ENCODE measurements at places on chromosomes 13 and 19.

DNA sequence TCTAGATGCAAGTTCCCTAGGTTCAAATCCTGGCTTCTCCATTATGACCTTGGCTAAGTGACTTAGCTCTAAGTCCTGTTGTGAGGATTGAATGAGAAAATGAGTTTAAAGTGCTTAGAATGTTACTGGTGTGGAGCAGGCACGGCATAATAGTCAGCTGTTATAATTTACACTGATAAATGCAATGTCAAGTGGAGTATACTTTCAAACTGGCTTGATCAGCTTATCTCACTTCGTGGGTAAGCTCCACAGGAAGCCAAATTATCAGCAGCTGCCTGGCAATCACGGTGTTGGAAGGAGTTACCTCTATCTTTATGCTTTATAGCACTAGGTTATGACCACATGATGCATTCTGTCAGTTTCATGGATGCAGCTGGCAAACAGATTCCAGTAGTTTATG is 272.8 kb downstream of the OLFM4 start:
- DNase-seq, result no peak

GRCh38 chr13:63605962-63606361 is 2190.3 kb upstream of the PCDH20 start:
- DNase-seq, result no peak

DNA sequence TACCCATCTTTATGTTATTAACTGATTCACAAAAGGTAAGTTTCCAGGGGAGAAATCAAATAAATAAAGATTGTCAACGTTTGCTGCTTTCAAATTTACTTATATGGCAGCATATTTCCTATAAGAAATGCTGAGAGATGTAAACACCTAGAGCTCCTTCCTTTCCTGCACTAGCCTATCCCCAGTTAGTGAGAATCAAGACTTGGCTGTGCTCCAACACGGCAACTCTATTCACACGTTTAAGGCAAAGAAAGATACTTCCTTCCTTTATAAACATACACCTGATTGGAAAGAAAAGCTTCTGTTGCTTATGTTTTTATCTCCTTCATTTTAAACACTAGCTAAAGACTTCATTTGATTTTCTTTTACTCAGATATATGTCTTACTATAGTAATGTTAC is 107.0 kb downstream of the PCDH9 start:
- no peak for DNase-seq

DNA sequence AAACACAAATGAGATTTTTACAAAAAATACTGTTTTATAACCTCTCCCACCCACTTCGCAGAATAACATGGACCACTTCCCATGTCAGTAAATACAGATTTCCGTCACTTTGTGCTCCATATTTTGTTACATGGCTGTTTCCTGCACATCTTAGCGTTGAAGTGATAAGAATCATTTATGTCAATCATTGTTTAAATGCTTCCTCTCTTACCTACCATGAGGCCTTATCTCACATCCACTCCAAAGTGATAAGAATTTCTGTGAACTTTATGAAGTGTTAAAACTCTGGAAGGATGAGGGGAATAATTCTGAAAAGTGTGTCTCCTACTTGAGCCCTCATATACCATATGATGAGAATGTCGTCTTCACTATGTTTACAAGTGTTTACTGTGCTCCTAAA is 36.6 kb upstream of the IL17D start:
- DNase-seq, result no peak

DNA sequence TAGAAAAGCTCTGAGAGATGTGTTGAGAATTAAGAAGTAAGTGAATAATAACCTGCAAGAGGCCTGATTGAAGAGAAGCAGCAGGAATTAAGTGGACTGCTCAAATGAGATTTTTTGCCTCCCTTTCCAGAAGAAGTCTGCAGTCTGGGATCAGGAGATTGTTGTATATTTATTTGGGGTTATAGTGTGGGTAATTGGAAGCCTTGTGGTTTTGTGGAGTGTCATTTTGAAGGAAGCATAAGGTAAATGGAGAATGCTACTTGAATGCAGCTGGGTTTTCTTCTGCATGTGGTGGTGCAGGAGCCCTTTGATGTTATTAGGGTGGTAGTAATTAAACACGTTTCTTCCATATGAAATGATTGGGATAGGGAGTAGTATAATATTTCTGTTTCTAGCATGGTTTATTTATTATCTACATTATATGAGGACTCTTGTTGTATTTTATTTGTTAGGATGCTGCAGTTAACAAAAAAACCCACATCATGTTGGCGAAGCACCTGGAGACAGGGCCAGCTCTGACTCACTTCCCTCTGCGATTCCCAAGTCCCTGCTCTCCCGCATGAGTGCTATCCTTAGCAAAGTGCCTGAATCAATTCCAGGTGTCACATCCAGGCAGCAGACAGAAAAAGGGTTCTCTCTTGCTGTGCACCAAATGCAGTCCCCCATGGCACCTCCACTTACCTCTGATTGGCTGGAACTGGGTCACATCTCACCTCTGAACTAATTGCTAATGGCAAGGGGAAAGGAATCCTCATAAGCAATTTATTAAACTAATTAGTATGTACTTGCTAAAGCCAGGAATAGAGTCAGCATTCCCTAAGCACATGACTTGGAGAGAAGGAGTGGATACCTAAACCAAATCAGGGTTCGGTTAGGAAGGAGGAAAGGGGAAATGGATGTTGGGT is 54.8 kb downstream of the DGKH start:
- peak; percentile 75 for DNase-seq

DNA sequence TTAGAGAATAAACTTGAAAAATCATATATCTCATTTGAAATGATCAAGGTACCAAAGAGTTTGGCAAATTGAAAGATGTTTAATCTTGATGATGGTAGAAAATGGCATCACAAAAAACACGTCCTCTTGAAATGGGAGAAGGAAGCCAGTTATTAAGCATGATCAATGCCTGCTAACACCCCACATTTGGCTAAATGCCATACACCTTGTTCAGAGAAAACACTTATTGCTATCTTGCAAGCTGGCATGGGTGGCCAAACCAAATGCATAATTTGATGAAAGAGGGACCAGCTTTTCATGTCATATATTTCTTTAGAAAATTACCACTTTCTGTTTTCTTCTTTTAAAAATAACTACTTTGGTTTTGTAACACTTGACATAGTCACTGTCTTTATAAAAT is 141.3 kb downstream of the ZAR1L start:
- DNase-seq, result no peak

DNA sequence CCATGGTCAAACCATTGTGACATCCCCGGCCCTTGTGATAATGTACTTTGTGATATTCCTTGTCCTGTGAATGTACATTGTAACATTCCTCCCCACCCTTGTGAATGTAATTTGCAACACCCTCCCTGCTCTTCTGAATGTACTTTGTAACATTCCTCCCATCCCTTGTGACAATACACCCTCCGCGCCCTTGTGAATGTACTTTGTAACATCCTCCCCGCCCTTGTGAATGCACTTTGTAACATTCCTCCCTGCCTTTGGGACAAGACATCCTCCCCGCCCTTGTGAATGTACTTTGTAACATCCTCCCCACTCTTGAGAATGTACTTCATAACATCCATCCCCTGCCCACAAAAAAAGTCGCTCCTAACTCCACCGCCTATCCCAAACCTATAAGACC is 17.1 kb downstream of the ZNF846 start:
- no peak for DNase-seq

DNA sequence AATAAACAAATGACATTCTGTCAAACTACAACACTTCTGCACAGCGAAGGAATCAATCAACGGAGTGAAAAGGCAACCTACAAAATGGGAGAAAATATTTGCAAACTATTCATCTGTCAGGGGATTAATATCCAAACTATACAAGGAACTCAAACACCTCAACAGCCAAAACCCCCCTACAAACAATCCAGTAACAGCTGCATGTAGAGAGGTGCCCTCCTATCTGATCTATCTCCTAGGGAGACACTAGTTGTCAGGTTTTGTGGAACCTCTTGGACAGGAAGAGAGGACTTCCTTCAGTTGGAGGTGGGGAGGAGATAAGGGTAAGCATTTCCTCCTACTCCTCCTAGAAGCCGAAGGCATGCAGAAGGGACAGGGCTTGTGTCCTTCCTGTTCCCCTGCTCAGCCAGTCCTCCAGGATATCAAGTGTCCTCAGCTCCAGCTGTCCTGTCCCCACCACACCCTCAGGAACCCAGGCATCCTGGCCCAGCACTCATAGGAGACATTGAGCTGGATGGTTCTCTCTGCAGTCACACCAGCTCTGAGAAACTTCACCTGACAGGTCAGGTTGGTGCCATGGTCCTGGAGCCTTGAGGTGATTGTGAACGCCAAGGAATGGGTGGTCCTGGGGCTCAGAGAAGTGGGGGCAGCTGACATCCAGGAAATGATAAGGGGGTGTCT is 9.8 kb upstream of the SIGLEC8 start:
- no peak for DNase-seq

DNA sequence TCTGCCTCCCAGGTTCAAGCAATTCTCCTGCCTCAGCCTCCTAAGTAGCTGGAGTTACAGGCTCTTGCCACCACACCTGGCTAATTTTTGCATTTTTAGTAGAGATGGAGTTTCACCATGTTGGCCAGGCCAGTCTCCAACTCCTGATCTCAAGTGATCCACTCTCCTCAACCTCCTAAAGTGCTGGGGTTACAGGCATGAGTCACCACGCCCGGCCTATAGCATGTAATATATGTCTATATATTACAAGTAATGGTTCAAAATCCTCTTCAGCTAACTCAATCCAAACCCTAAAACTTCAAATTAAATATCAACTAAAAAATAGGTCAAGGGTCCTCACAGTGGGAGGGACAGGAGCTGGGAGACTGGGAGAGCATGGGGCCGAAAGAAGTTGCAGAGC is 28.0 kb downstream of the FPR3 start:
- DNase-seq, result no peak

- peak; percentile 25 for DNase-seq
Observed at GRCh38 chr13:37651891-37652290, 53.3 kb upstream of the POSTN start.

DNA sequence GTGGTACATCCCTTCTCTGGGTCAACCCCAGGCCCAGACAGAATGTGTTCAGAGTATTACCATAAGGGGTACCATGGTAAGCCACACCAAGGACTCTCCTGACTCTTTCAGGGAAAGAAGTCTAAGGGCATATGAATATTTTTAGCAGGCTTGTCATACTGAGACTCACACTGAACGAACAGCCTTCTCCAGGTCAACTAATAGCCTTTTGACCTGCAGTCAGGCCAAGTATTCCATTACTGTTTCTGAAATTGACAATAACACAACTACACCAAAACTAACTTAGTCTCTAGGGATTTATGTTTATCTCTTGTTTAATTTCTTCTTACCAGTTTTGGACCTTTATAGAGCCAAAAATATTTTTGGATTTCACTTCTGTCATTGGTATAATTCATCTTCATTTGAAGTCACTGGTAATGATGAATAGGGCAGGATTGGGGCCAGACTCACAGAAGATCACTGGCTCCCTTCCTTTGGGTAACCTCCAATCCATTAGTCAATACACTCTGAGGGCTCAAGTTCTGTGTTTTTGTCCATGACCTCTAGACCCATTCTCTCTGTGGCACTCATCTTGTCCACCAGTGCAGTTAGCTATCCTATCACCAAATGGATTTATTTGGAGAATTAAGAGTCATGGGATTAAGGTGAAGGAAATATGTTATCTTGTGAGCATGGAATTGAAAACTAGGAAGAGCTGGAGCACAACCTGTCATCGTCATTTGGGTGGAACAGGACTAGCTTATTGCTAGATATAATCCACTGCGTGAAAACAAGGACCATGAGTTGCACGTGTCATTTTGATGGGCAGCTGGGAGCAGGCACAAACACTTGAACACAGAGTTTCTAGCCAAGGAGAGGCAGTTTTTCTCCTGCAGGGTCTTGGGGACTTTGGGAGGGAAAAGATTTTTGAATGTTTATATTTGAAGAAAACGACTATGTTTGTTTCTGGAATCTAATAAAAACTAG is 313.3 kb downstream of the DCLK1 start:
- peak; percentile 16 for DNase-seq

DNA sequence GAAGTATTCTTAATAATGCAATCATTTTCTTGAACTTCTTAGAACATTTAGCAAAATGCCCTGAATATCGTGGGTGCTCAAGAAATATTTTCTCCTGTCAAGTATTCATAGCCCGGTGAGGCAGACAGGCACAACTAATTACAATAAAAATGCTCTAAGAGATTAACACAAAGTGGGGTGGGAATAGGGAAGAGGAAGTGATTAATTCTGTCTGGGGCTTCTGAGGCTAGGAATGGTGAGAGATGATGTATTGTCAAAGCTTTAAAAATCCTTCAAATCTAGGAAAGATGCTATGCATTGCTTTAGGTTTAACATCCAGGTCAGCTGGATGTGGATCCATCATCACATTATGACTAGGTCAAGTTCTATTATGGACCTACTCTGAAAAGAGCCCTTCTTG is 66.9 kb upstream of the POSTN start:
- DNase-seq, result no peak

GRCh38 chr13:28047757-28048388 is 52.5 kb downstream of the FLT3 start:
- DNase-seq, result peak; percentile 18

- peak; percentile 28 for DNase-seq
Observed at GRCh38 chr19:7575434-7576040, 20.1 kb upstream of the CAMSAP3 start.

DNA sequence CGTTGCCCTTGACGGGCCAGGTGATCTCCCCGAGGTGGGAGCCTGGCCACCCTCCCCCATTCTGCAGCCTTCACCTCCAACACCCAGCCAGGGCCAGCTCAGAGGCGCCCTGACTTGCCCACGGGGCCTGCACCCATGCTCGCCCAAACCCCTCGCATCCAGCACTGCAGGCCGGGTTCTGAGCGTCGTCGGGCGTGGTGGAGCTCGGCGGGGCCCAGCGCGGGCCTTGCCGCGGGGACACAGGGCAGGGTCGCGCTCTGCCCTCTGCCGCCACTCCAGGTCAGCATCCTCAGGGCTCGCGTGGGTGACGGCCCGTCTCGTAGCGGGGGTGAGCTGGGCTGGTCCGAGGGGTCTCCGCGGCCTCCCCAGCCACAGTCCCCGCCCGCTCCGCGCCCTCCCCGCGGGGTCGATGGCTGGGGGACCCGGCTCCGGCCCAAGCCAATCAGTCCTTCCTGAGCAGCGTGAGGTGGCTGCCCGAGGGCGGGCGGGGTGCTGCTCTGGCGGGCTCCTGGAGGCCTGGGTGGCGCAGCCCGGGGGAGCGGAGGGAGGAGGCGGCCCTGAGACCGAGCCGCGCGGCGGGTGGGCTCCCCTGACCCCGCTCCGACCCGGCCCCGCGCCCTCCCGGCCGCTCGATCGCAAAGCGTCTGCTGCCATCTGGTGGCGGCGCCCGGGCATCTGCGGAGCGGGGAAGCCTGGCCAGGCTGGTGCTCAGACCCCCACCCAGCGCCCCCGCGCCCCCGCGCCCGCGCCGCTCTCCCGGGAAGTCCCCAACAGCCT is 61.4 kb downstream of the CCNE1 start:
- no peak for DNase-seq

DNA sequence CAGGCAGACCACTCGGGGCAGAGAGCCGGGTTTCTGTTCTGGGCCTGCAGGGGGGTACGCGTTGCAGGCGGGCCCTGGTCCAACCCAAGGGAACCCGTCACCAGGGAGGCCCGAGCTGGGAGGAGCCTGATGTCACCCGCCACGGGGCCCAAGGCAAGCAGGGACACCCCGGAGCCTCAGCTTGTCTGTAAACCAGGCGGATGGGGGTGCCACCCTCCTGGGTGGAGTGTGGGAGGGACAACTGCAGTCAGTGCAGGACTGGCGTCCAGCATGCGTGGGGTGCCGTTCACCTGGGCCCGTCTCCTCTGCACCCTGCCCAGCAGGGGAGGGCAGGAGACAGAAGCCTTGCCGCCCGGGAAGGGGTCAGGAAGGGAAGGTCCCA is 7.0 kb downstream of the CACTIN start:
- no peak for DNase-seq
